ENCODE measurements at places on chromosomes 7 and 10.

DNA sequence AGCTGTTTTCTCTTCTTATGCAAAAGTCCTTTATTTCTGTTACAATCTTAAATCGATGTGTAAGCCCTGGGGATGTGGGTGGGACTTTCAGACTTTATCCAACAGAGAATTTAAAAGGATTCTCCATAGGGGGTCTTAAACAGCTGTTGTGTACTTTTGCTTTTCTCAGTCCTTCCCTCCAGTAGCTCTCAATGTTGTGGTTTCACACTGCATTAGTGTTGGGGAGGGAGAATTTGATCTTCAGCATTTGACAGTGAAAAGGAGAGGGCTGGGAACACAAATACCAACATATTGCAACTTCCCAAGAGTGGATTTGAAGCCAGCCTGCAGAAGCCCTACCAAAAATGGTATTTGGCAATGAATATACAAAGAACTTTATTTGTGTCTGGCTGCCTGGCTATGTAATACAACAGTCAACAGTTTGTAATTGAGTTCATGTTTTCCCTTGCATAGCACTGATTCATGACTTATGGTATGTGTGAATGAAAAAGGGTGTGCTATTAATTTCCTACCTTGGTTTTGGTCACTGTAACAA lies 80.1 kb upstream of the CAPZA2 start:
- DNase-seq = no peak

- DNase-seq = no peak
Measured at GRCh38 chr10:116925056-116925455, 75.8 kb downstream of the ENO4 start.

GRCh38 chr7:91556956-91557650 lies 292.9 kb downstream of the FZD1 start:
- DNase-seq = no peak

DNA sequence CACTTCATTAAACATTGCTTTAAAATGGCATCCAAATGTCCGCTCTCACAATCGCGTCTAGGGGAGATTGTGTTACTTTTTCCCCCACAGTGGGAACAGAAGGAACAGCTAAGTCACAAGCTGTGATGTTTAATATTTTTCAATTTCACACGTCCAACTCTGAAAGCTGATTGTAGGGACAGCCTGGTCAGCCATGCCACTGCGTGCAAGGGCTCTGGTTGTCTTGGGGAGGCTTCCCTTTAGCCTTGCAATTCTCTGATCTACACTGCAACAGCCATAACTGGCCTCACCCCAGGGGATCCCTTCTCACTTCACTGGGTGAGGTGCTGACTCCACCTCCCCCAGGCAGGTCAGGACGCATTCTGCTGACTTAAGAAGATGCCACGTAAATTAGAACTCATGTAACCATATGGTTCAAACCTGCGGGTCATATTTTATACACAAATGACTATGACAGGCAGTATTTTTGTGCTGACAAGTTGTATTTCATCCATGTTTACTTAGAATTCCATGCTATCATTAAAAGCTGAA lies 425.2 kb upstream of the NFE2L3 start:
- DNase-seq = no peak

DNA sequence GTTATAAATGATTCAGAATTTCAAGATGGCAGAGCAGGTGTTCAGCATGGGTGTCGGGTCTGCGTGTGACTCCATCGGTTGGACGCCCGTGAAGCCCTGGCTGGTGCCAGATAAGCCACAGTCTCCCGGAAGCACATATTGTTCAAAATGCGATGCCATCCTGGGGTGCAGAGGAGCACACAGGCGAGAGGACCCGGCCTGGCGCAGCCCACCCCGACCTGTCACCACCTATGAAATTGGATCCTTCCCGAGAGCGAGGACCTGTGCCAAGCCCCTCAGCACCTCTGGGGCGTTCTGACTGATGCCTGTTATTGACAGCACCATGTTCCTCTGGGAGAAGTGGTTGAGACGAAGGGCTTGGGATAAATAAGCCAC lies 110.1 kb downstream of the ACTR3B start:
- DNase-seq = no peak
